Gastroesophageal sphincter (tissue), 4 donors: ENCODE measurements at places on chromosomes 3 and 15. TPM values are rescaled to one million over a fixed set of nuclear protein-coding genes. Genes with fewer than 3 reads are reported as not detected.

DNA sequence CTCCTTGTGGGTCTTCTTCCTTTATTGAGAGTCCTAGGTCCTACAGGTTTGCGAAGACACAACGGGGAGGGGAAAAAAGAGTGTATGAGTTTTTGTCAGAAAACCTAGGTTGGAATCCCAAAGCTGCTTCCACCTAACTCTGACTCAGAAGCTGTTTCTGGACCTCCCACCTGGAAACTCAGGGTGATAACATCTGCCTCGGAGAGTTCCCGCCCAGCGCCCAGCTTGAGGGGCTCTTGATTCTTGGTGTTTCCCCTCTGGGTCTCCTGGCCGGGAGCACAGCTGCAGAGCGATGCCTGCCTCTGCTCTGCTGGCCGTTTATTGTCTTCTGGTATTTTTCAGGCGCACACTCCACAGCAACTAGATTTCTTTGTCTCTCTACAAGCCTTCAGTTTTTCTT is 52.9 kb upstream of the MYZAP start:
- ATAC-seq, result no peak

- no peak for ATAC-seq
These were observed 224.1 kb upstream of the IL12A start for GRCh38 chr3:159764490-159765029.

DNA sequence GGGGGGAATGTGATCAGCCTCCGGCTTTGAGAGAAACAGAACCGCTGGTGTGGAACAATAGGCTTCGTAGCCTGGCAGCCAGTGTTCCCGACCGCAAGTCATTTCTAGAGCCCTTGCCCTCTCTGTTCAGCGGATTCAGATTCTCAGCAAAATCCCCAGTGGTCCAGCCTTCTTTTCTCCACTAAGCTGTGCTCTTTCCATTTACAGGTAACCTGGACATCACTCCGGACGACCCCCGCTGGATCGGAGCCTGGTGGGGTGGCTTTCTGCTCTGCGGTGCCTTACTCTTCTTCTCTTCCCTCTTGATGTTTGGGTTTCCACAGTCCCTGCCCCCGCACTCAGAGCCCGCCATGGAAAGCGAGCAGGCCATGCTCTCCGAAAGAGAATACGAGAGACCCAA is 250.6 kb downstream of the SLCO3A1 start:
- ATAC-seq, result no peak

DNA sequence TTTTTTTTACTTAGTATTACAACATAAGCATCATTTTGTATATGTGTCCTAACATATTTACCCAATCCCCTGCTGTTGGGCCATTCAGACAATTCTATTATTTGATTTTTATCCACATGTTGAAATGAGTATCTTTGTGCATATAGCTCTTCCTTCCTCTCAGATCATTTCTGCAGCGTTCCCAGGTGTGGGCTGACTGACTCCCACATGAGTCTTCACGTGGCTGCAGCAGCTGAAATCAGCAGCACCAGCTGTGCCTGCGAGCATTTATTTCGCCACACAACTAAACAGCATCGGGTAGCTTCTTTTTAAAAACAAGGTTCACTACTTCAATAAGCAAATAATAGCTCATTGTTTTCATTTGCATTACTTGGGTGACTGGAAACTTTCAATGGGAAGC is 44.5 kb upstream of the PDE8A start:
- no peak for ATAC-seq

DNA sequence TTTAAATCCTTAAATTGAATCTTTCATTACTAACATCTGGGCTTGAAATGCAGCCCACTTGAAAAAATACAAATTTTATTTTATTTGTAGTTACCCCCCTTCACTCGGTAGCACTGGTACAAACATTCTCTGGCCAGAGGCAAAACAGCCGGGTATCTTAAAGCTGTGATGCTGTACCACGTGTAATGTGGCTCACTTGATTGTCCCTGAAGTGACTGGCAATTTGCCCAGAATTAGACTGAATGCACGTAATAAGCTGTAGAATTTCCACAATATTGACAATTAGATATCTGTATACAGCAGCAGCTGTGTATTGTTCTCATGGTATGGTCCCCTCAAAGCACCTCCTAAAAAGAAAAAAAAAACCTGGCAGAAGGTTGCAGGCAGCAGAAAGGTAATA is 192.8 kb upstream of the TBC1D5 start:
- no peak for ATAC-seq

GRCh38 chr15:44729408-44730127 is 6.8 kb upstream of the TRIM69 start:
- peak; percentile 1 for ATAC-seq

DNA sequence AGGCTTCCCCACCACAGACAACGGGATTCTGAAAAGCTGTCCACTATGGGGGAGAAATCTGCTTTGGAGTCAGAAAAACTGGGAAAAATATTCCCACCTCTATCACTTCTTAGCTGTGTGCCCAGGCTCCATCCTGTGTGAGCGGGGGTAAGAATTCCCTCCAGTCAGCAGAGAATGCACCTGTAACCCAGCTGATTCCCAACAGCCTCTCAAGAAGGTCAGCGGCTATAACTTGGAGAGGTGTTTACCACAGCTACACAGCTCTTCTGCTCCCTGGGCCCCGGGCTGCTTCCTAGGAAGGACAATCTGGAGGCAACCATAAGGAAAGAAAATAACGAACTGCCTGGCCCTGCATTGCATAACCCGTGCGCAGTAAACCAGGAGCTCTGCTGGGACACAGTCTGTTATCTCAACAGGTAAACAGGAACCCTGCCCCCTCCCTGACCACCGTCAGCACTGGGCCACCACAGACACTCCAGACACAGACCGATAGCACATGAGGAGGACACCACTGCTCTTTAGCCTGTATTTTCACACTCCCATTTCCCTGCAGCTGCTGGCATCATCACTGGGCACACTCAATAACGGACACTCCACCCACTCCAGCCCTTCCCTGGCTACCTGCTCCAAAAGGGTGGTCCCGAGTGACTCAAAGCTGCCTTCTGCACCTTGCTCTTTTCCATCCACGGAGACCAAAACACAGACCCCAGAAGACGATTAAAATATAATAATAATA is 2.1 kb downstream of the RAB43 start:
- ATAC-seq, result no peak

Gene DZIP1L
- 5.3 TPM for total RNA-seq

GRCh38 chr3:189204167-189204866 is 32.5 kb downstream of the TPRG1 start:
- ATAC-seq, result no peak

Gene TGM5
- total RNA-seq, result not detected

DNA sequence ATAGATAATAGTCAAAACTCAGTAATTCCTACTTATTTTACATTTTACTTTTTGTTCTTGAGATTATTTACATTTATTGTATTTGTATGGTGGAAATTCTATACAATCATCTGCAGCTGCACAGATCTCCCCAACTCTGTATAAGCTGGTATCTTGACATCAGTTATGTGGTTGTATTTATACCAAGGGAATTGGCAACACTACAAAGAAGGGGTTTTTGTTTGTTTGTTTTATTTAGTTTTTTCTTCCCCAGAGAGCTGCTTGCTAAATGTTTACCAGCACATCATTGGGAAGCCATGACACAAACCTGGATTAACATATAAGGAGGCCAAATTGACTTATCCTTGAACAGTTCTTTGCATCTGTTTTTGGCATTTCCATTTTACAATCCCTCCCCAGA is 389.2 kb upstream of the KCNMB2 start:
- no peak for ATAC-seq

Gene CHRNA3
- total RNA-seq, result 3.1 TPM

- ATAC-seq, result no peak
These were observed 6.0 kb downstream of the ONECUT1 start for GRCh38 chr15:52783929-52784798.

DNA sequence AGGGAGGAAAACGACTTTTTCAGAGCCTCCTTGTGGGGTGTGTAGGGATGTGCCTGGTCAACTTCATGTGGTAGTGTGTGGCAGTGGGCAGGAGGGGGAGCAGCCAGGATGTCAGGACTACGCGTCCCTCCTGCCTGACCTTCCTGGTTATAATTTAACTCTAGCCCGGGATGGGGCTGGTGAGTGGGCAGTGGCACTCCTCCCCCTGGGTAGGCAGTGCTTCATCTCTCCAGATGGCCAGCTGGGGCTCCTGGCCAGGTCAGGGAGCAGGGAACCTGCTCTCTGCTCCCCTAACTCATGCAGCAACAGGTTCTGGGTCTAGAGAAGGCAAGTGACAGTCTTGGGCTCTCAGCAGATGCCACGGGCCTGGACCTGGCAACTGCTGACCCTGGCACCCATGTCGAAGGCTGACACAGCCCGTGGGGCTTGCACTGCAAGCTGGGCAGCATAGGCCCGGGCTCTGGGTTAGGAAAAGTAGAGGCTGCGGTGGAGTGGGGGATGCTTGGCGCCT is 2.6 kb downstream of the ITIH4 start:
- ATAC-seq, result no peak

GRCh38 chr3:45683417-45684326 is 5.5 kb upstream of the SACM1L start:
- ATAC-seq, result no peak

DNA sequence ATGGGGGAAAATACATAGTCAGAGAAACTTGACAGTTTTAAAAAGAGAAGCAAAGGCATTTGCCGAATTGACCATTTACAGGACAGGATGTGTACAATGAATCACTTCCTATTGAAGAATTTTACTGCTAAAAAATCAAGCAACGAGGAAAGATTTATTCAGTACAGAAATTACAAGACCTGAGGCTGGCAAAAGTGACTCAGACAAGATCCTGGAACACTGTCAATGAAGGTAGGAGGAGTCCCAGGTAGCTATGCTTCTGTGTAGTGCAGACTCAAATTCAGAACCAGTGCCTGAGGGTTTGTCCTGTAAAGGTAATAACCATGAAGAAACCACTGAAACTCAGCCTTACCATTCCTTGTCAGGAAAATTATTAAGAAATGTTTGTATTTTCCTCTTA is 120.9 kb downstream of the ZMAT3 start:
- ATAC-seq, result no peak

DNA sequence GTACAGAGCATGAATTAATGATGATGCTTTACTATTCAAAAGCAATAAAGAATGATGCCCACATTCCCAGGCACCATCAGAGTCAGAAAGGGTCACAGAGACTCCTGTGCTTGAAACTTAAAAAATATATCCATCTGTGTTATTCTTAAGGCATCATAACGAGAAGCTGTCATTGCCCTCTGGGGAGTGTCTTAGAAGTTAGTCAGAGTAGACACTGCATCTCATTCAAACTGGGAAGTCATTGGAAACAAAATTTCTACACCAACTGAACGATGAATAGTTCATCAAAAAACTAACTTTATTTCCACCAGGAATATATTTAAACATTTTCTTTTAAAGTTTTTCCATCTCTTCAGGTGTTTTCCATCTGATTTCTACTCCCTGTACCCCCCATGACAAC is 122.9 kb downstream of the RFTN1 start:
- no peak for ATAC-seq

DNA sequence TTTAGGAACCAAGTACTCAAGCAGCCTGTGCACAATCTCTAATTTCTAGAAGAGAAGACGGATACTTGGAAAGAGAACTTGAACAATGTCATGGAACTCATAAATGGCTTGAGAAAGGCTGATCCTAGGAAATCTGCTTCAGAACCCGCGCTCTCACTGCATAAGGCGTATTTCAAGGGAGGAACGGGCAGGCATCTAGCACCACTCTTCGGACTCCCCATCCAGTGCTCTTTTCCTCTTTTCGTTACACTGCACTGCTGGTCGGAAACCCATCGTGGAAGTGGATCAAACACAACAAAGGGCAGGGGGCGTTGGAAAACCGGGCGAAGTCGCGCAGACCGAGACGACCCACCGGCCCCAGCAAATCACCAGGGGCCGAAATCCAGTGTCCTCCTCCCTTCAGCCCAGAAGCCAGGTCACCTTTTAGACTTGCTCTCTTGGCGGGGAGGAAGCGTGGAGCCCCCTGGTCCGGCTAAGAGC is 539 bp upstream of the TLNRD1 start:
- no peak for ATAC-seq
